ENCODE measurements at places on chromosomes 3 and 15. TPM values are rescaled to one million over a fixed set of nuclear protein-coding genes. Genes with fewer than 3 reads are reported as not detected.
A peak's percentile ranks its signal among the peaks of the same experiment; 100 is the strongest.

- DNase-seq: no peak
- no peak overlapping the region for H3K27ac ChIP-seq
- no peak overlapping the region for H3K4me3 ChIP-seq
- no peaks in the 10 kb centered on the region for H3K4me1 ChIP-seq
- H3K27me3 ChIP-seq: no peaks in the 10 kb centered on the region
- H3K36me3 ChIP-seq: peaks cover 6% of the 10 kb centered on the region
These were observed 80.1 kb downstream of the LRRC28 start for GRCh38 chr15:99331381-99331780.

GRCh38 chr15:58505581-58505980 is 73.8 kb downstream of the LIPC start:
- no peak overlapping the region for H3K27ac ChIP-seq
- no peaks in the 10 kb centered on the region for H3K36me3 ChIP-seq
- no peak for DNase-seq
- H3K27me3 ChIP-seq: no peaks in the 10 kb centered on the region
- no peak overlapping the region for H3K4me3 ChIP-seq
- H3K4me1 ChIP-seq: peaks cover 32% of the 10 kb centered on the region

- peaks cover 31% of the 10 kb centered on the region for H3K4me1 ChIP-seq
- H3K36me3 ChIP-seq: peaks cover 1% of the 10 kb centered on the region
- H3K27me3 ChIP-seq: peaks cover 62% of the 10 kb centered on the region
- DNase-seq: no peak
- H3K27ac ChIP-seq: no peak overlapping the region
These were observed 3.1 kb downstream of the FOXL2NB start for GRCh38 chr3:138950006-138950644.

DNA sequence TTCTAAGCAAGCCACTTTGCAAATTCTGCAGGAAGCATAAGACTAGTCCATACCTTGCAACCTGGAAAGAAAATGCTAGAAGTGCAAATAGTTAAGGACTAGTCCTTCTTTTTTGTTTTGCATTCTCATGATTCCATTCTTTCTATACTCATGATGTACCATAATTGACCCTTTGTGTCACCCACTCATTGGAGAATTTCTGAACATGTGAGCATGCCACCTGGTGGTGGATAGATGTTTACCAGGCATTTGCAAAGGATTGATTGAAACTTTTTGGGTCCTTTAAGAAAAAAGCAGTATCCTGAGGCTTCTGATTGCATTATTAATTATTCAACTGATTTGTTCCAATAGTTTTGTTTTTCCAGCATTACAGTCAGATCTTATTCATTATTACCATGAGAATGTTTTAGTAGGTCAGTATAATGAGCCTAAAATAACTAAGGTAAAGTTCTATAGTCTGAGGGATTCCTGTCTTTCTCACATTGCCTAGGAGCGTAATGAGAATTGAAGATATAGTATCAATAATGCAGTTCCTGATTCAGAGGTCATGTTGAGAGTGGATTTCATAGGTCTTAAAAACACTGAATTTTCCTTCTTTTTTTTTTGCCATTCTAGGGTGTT is 20.2 kb upstream of the DIPK2A start:
- H3K4me1 ChIP-seq: no peaks in the 10 kb centered on the region
- peak; percentile 8 for DNase-seq
- H3K27me3 ChIP-seq: no peaks in the 10 kb centered on the region
- no peaks in the 10 kb centered on the region for H3K36me3 ChIP-seq

DNA sequence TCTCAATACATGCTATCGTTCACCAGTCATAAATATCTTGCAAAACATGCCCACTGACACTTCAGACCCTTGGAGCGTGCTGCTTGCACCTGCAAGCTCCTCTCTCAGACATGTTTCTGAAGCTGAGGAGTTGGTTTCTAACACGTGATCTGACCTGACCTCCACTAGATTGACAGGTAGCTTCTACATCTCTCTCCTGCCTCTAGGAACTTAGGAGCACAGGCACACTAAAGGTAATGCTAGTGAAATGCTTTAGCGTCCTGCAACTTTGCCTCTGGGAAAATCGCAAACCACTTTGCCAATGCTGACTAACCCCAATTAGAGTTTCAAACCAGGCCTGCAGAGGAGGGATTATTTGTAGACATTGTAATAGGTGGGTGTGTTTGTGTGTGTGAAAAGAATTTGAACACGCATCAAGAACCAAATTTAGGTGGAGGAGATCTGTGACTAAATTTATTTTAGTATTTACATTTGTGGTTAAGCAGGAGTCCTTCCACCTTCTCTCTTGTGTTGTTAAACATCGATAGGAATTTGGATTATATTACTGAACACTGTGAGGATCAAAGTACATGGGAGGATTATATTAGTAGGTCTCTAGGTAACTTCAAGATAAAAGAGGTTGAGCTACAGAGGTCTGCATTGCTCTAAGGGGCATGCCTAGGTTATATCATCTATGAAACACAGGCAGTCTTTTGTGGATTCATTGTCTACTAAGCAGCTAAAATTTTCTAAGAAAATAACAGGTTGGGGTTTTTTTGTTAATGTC is 86.7 kb upstream of the ZBED2 start:
- H3K4me3 ChIP-seq: no peak overlapping the region
- peaks cover 73% of the 10 kb centered on the region for H3K4me1 ChIP-seq
- H3K36me3 ChIP-seq: peaks cover 5% of the 10 kb centered on the region
- H3K27ac ChIP-seq: no peak overlapping the region
- no peaks in the 10 kb centered on the region for H3K27me3 ChIP-seq

DNA sequence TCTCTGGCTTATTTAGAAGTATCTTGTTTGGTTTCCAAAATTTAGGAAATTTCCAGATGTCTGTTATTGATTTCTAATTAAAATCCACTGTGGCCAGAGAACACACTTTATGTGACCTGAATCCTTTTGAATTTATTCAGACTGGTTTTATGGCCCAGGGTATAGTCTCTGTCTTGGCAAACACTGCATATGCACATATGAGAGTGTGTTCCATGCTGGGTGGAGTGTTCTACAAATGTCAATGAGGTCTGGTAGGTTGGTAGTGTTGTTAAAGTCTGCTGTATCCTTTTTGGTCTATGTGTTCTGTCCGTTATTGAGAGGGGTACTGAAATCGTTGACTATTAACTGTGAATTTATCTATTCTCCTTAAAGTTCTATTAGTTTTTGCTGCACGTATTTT is 30.2 kb downstream of the PGPEP1L start:
- no peaks in the 10 kb centered on the region for H3K36me3 ChIP-seq
- DNase-seq: no peak
- H3K4me1 ChIP-seq: no peaks in the 10 kb centered on the region
- no peaks in the 10 kb centered on the region for H3K27me3 ChIP-seq
- H3K4me3 ChIP-seq: no peak overlapping the region

DNA sequence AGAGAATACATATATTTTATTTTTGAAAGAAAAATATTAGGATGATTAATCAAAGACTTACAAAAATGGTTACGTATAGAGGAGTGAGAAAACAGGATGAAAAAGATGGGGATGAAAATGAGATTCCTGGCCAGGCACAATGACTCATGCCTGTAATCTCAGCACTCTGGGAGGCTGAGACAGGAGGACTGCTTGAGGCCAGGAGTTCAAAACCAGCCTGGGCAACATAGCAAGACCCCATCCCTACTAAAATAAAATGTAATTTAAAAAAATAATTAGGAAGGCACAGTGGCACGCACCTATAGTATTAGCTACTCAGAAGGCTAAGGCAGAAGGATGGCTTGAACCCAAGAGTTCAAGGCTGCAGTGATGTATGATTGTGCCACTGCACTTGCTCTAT is 11.9 kb downstream of the MYO9A start:
- H3K36me3 ChIP-seq: peaks cover 3% of the 10 kb centered on the region
- no peak overlapping the region for H3K4me3 ChIP-seq
- no peaks in the 10 kb centered on the region for H3K27me3 ChIP-seq
- no peak for DNase-seq
- peaks cover 30% of the 10 kb centered on the region for H3K4me1 ChIP-seq

GRCh38 chr3:146581080-146581601 is 24.0 kb downstream of the PLSCR5 start:
- no peaks in the 10 kb centered on the region for H3K4me1 ChIP-seq
- no peak overlapping the region for H3K27ac ChIP-seq
- DNase-seq: no peak
- H3K36me3 ChIP-seq: no peaks in the 10 kb centered on the region

DNA sequence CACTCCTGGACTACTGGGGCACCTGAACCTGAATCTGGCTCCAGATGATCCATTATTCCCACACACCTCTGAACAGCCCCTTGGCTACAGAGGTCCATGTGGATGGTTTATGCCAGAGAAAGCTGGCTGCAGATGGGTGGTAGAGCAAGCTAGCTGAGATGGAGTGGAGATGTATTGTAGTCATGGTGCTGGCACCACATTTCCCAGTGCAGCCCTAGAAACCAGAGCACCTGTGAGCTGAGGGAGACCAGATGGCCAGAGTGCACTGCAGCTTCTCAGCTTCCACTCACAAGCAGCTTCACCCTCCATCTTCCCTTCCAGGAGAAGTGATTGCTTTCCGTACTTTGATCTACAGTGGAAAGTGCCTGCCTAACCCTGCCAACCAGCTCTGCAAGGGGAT is 29.9 kb downstream of the RBP1 start:
- no peaks in the 10 kb centered on the region for H3K36me3 ChIP-seq
- no peak for DNase-seq
- H3K4me3 ChIP-seq: no peak overlapping the region
- no peaks in the 10 kb centered on the region for H3K4me1 ChIP-seq

DNA sequence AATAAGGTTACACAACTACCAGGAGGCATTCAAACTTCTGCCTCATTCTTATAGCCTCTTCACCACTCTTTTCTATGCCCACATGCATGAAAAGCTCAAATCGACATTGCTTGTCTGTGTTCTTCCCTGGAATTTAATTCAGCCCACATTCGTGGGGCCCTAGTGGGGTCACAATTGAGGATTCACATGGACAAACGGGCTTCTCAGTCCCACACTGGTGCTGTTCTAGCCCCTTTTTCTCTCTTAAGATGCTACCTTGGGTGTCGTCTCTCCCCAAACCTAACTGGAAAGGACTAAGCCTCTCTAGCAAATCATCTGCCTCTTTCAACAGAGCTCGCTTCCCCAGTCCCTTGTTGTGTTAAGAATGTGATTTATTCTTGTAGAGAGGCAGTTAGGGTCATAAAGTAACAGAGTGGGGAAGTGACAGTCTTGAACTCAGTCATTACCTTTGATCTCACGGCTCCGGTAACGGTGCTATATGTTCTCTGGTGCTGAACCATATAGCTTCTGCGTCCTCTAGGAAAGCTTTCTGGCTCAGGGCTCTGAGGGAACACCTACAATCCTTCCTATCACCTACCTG is 4.9 kb downstream of the LPP start:
- DNase-seq: no peak
- H3K4me3 ChIP-seq: no peak overlapping the region
- no peaks in the 10 kb centered on the region for H3K27me3 ChIP-seq
- peaks cover 2% of the 10 kb centered on the region for H3K36me3 ChIP-seq
- peak overlapping the region; percentile 23 for H3K27ac ChIP-seq

DNA sequence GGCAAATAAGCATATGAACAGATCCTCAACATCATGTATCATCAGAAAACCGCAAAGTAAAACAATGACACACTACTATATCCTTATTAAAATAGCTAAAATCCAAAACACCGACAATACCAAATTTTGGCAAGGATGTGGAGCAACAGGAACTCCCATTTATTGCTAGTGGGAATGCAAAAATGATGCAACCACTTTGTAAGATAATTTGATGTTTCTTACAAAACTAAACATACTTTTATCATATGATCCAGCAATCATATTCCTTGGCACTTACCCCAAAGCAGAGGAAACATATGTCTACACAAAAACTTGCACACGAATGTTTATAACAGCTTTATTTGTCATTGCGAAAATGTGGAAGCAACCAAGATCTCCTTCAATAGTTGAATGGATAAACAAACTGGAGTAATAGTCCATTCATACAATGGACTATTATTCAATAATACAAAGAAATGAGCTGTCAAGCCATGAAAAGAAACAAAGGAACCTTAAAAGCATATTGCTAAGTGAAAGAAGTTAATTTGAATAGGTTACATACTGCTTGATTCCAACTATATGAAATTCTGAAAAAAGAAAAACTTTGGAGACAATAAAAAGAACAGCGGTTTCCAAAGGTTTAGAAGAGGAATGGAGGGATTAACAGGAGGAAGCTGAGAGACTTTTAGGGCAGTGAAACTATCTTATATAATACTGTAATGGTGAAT is 172.0 kb downstream of the VPS13C start:
- no peak for DNase-seq
- peaks cover 4% of the 10 kb centered on the region for H3K4me1 ChIP-seq
- H3K27me3 ChIP-seq: no peaks in the 10 kb centered on the region
- no peak overlapping the region for H3K4me3 ChIP-seq
- no peak overlapping the region for H3K27ac ChIP-seq

GRCh38 chr15:29939404-29939803 is 117.1 kb upstream of the TJP1 start:
- no peaks in the 10 kb centered on the region for H3K4me1 ChIP-seq
- no peaks in the 10 kb centered on the region for H3K36me3 ChIP-seq
- peaks cover 20% of the 10 kb centered on the region for H3K27me3 ChIP-seq
- DNase-seq: no peak

DNA sequence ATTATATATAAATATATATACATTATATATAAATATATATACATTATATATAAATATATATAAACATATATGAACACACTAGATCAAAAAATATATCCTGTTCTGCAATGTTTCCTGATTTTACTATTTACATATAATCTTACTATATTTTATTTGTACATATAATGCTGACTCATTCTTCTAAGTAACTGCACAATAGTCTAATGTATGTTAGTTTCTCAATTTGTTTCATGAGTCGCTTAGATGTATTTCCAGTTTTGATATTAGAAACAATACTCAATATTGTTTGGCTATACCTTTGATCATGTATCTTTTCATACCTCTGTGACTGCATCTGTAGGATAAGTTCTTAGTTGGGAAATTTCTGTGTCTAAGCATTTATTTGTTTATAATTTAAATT is 669.9 kb upstream of the CCDC54 start:
- H3K4me1 ChIP-seq: no peaks in the 10 kb centered on the region
- no peak overlapping the region for H3K4me3 ChIP-seq
- H3K27ac ChIP-seq: no peak overlapping the region
- no peaks in the 10 kb centered on the region for H3K36me3 ChIP-seq
- no peak for DNase-seq
- H3K27me3 ChIP-seq: peaks cover 16% of the 10 kb centered on the region

DNA sequence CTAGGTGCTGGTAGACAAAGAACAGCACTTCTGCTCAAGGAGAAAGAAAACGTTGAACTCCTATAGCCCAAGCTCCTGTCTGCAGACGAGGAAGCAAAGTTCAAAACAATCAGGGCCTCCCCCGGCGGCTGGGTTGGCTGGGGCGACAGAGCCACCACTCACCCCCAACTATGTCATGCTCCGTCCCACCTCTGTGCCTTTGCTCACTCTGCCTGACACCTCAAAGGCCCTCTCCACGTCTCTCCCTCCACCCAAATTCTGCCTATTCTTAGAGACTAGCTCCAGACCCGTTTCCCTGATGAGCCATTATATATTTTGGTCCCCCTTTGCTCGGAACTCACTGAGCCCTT is 304.3 kb downstream of the TLE3 start:
- DNase-seq: no peak
- no peaks in the 10 kb centered on the region for H3K4me1 ChIP-seq
- H3K27me3 ChIP-seq: peaks cover 2% of the 10 kb centered on the region
- H3K4me3 ChIP-seq: no peak overlapping the region
- H3K36me3 ChIP-seq: peaks cover 7% of the 10 kb centered on the region
- no peak overlapping the region for H3K27ac ChIP-seq

- no peak for DNase-seq
- no peaks in the 10 kb centered on the region for H3K36me3 ChIP-seq
- H3K4me3 ChIP-seq: no peak overlapping the region
These were observed 130.1 kb upstream of the RARB start for GRCh38 chr3:25297667-25298585.

Gene ADAMTS7
- polyA plus RNA-seq: not detected

Gene HERC2
- 8.8 TPM for polyA plus RNA-seq

Gene GOLGA8H
- not detected for polyA plus RNA-seq

Gene BTLA
- polyA plus RNA-seq: 13.8 TPM

Gene DENND6A
- 37.0 TPM for polyA plus RNA-seq

Gene TTLL13
- polyA plus RNA-seq: not detected

Gene LRRC34
- 0.42 TPM for polyA plus RNA-seq

Gene FOXB1
- polyA plus RNA-seq: 0.25 TPM
